ENCODE measurements at places on chromosomes 3 and 15.
A peak's percentile ranks its signal among the peaks of the same experiment; 100 is the strongest.

- no peak overlapping the region for H3K27ac ChIP-seq
- no peak overlapping the region for H3K4me3 ChIP-seq
- no peak for DNase-seq
- no peaks in the 10 kb centered on the region for H3K4me1 ChIP-seq
Observed at GRCh38 chr3:7867587-7867986, 634.0 kb upstream of the LMCD1 start.

DNA sequence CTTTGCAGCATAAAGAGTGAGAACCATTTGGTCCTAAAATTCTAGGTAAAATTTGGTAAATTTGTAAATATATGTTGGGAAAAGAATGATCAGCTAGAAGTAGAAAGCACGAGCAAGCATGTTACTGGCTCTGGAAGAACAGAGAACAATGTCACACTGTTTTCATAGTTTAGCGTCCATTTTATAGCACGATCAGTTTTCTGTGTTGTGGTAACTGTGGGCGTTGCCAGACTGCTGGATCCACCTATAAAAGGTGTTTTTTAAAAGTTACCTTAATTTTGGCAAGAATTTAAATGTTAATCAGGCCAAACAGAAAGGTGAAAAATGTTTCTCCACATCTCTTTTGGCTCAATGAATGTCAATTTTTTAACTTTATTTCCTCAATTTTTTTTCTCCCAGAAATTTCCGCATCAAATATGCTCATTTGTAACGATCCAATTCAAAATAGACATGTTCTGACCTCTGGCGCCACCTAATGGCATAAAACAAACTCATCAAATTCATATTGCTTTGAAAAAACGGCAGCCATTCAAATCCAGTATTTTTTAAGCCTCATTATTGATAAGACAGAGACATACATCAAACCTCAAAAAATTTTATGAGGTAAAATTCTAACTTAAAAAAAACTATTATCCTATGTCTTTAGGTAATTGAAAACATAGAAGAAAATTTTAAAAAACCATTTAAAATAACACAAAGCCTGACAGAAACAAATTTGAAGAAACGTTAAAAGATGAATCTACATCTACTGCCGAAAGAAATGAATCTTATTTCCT is 5.5 kb upstream of the GP5 start:
- peaks cover 4% of the 10 kb centered on the region for H3K4me1 ChIP-seq
- no peak overlapping the region for H3K4me3 ChIP-seq
- no peak for DNase-seq
- peaks cover 15% of the 10 kb centered on the region for H3K36me3 ChIP-seq

DNA sequence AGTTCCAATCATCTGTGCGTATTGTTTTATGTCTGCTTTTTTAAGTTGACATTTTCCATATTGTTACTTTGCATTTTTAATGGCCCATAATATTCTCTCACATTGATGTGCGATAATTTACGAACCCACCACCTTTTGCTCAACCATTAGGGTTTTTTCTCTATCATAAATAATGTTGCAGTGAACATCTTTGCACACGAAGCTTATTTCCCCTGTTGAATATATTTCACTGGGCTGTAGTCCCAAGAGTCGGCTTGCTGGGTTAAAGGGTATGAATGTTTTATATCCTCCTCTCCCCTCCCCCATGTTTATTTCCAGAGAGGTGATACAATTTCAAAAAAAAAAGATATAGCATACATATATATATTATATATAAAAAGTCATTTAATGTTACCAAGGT is 272.7 kb upstream of the RGMA start:
- no peak overlapping the region for H3K27ac ChIP-seq
- no peak for DNase-seq
- H3K4me1 ChIP-seq, result no peaks in the 10 kb centered on the region

DNA sequence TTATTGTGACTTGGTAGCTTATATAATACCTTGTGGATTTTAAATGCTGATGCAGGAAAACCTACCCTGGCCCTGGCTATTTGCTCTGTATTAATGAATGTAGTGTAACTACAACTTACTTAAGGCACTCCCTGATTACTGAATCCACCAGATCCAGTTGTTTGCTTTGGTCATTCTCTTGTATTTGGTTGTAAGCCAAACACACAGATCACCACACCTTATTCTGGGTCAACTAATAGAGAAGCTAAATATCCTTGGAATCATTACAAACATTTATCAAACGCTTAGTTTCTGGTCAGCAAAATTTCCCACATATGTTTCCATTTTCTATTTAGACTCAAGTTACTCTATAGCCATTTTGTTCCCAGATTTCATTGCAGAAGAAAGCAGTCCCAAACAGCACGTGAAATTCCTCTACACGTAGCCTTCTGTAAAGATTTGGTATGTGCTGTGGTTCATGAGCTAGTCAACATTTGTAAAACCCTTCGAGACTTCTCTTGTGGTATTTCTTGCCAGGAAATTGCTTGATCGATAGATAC is 322.6 kb downstream of the MEX3B start:
- H3K4me3 ChIP-seq, result no peak overlapping the region
- H3K27me3 ChIP-seq, result peaks cover 2% of the 10 kb centered on the region
- no peaks in the 10 kb centered on the region for H3K36me3 ChIP-seq
- no peak overlapping the region for H3K27ac ChIP-seq

DNA sequence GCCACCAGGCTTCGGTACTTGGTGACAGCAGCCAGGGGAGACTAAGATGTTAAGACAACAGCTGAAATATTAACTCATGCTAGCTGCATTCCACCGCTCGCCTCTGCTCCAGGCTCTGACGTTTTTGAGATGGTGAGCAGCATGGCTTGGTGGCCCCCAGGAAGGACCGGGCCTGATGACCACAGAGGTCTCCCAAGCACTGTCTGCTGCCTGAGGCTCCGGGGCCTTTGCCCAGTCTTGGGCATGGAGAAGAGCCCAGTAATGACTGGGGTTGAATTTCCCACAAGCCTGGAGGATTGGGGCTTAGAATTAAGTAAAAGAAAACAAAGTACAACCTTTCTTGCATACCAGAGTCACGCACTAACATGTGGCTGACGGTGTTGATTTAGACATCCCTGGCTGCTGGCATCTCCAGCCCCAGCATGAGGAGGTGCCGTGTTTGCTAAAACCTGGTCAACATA is 243.6 kb upstream of the LYSMD4 start:
- H3K36me3 ChIP-seq, result no peaks in the 10 kb centered on the region
- peaks cover 21% of the 10 kb centered on the region for H3K27me3 ChIP-seq
- DNase-seq, result no peak
- H3K4me1 ChIP-seq, result no peaks in the 10 kb centered on the region

DNA sequence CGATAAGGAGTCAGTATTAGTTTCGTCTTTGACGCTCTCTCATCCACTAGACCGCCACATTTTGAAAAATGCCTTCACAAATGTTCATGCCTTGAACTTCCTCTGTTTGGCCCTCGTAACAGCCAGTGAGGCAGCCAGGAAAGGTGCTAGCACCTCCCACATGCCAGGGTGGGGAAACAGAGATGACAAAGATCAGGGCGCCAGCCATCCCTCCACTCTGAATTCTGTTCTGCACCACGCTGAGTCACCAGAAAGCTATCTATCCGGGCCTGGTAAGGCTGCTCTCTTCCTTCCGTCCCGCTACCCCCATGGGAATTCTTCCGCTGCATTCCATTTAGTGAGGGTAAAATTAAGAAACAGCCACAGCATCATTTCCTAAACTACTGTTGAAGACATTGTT is 31.3 kb upstream of the BCL2L10 start:
- no peak overlapping the region for H3K27ac ChIP-seq
- no peaks in the 10 kb centered on the region for H3K27me3 ChIP-seq
- H3K4me3 ChIP-seq, result no peak overlapping the region
- no peak for DNase-seq

GRCh38 chr3:156448300-156448699 is 106.6 kb downstream of the SSR3 start:
- H3K27me3 ChIP-seq, result peaks cover 4% of the 10 kb centered on the region
- H3K27ac ChIP-seq, result no peak overlapping the region
- H3K36me3 ChIP-seq, result no peaks in the 10 kb centered on the region

DNA sequence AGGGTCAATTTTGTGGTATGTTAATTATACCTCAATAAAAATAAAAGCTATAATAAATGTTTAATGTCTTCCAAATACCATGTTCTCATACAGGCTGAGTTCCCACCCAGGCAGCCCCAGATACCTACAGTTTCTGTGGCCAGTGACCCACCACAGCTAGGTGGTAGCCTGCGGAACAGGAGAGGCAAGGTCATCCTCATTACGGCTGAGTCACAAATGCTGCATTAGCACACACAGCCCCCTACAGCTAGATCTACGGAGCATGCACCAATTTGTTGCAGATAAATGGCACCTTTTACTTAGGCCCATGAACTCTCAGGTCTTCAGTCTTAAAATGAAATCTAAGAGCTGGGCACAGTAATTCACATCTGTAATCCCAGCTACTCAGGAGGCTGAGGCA is 5.1 kb downstream of the SPATA12 start:
- peaks cover 42% of the 10 kb centered on the region for H3K27me3 ChIP-seq
- H3K4me3 ChIP-seq, result no peak overlapping the region

- H3K27me3 ChIP-seq, result no peaks in the 10 kb centered on the region
- peak overlapping the region; percentile 94 for H3K27ac ChIP-seq
- peaks cover 76% of the 10 kb centered on the region for H3K36me3 ChIP-seq
- peaks cover 69% of the 10 kb centered on the region for H3K4me1 ChIP-seq
Observed at GRCh38 chr3:46926871-46927717, 49.5 kb downstream of the CCDC12 start.

GRCh38 chr3:11140713-11141104 is 13.6 kb upstream of the HRH1 start:
- peak overlapping the region; percentile 60 for H3K27ac ChIP-seq
- no peaks in the 10 kb centered on the region for H3K36me3 ChIP-seq
- H3K4me1 ChIP-seq, result peaks cover 28% of the 10 kb centered on the region
- no peak for DNase-seq
- H3K27me3 ChIP-seq, result no peaks in the 10 kb centered on the region
- H3K4me3 ChIP-seq, result peak overlapping the region; percentile 42

DNA sequence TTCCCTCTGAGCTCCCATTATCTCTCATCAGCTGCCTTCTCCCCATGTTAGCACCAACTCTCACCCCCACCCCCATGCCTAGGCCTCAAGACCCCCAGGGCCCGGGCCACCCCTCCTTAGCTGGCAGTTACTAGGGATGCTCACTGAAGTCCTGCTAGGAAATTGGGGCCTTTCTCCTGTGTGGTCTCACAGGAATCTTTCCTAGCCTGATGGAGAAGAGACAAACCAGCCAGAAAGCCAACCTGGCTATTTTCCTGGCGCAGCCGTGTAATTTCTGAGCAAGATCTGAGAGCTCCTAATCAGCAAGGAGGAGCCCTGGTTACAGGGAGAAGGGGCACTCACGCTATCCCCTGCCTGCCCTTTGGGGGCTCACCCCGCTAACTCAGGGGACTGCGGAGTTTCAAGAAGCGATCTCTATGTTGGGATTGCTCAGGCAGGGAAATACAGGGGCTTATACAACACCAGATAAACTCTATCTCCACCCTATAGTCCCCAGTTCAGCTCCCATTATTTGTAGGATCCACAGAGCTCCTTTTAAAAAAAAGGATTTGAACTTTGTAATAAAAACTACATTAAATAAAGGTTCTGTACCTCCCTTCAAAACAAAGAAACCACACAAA is 25.2 kb downstream of the NR2F2 start:
- no peak for DNase-seq
- H3K4me3 ChIP-seq, result no peak overlapping the region
- H3K4me1 ChIP-seq, result peaks cover 14% of the 10 kb centered on the region
- peaks cover 2% of the 10 kb centered on the region for H3K36me3 ChIP-seq
- peaks cover 51% of the 10 kb centered on the region for H3K27me3 ChIP-seq

DNA sequence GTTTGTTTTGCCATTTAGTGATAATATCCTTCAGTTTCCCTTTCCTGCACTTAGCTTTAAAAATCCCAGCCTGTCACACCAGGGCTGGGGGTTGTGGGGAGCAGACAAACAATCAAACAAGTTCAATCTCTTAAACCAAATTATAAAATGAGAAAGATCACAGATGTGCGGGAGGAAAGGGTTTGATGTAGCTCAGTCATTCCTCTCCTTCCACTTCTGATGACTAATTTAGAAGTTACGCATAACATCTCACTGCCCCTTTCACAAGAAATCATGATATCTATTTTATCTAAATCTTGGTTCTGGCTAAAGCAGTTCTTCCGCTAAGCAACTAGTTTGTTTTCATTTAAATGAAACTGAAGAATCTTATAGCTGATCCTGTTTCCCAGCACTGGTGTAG is 34.1 kb upstream of the ATG7 start:
- H3K27me3 ChIP-seq, result peaks cover 18% of the 10 kb centered on the region
- H3K36me3 ChIP-seq, result peaks cover 2% of the 10 kb centered on the region
- no peak overlapping the region for H3K27ac ChIP-seq
- no peak overlapping the region for H3K4me3 ChIP-seq

DNA sequence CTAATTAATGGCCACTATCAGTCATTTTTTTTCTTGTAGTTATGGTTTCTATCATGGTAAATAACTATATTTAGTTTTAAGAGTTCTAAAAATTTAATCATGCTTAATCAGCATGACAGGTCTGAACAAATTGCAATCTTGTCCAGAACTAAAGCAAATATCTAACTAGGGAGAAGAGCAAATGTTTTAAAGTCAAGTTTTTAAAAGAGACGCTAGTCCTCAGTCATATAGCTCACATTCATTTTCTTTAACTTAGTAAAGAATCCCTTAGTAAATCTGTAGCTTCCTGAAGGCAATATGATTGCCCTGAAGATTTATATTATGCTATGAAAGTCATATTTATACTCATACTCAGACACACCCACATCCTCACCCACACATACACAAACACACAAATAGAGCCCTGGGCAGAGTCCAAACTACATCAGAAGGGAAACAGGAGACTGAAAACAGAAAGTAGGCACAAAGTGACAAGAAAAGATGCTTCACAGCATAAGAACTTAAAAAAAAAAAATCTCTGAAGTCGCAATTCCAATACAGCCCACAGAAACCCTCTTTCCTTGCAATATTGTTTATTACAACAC is 1149.1 kb downstream of the SI start:
- no peaks in the 10 kb centered on the region for H3K27me3 ChIP-seq
- H3K36me3 ChIP-seq, result no peaks in the 10 kb centered on the region
- no peak overlapping the region for H3K4me3 ChIP-seq
- H3K4me1 ChIP-seq, result no peaks in the 10 kb centered on the region
- H3K27ac ChIP-seq, result no peak overlapping the region

DNA sequence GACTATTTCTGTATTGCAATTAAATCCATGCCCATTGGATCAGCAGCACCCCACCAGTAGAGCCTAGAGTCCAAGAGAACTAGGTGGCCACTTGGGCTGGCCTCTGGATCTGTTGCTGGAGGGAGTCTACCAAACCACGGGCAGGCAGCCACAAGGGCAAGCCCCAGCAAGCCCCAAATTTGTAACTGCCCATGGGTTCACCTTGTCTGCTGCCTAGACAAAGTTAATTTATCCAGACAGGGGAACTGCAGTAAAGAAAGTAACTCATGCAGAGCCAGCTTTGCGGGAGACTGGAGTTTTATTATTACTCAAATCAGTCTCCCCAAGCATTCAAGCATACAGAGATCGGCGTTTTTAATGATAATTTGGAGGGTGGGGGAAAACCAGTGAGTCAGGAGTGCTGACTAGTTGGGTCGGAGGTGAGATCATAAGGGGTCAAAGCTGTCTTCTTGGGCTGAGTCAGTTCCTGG is 74.0 kb upstream of the TERB2 start:
- H3K4me1 ChIP-seq, result peaks cover 19% of the 10 kb centered on the region
- peaks cover 4% of the 10 kb centered on the region for H3K36me3 ChIP-seq
- peaks cover 17% of the 10 kb centered on the region for H3K27me3 ChIP-seq
- peak; percentile 79 for DNase-seq
- H3K27ac ChIP-seq, result peak overlapping the region; percentile 96

All from stimulated activated naive B cell treated with anti-CD40 and anti-IgM and Interleukin-4, amounts not matched to agents 10 μg/mL and 1 μg/mL and 100 μg/mL, for 72 hours (primary cell).